ENCODE measurements at places on chromosomes 4 and X.

GRCh38 chr4:55757356-55757952, 62.1 kb upstream of the EXOC1L start:
- no peak for DNase-seq

DNA sequence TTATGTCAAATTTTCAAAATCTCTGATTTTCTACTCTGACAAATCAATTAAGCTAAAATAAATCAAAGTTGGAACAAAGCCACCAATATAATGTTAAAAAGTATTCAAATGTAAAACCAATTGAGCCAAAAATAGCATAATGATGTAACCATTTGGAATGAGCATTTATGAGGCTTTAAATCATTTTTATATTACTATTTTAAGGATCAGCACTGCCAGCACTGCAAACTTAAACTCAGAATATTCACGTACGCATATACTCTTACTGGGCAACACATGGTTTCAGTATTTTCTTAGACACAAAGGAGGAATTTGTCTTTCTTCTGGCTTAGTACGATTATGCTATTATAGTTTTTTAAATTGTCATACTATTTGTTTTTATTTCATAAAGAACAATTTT, 52.2 kb downstream of the AFAP1 start:
- no peak for DNase-seq

GRCh38 chr4:160414496-160414895, 1311.6 kb downstream of the RAPGEF2 start:
- DNase-seq: no peak

GRCh38 chr4:27288496-27288895, 427.9 kb downstream of the STIM2 start:
- no peak for DNase-seq

DNA sequence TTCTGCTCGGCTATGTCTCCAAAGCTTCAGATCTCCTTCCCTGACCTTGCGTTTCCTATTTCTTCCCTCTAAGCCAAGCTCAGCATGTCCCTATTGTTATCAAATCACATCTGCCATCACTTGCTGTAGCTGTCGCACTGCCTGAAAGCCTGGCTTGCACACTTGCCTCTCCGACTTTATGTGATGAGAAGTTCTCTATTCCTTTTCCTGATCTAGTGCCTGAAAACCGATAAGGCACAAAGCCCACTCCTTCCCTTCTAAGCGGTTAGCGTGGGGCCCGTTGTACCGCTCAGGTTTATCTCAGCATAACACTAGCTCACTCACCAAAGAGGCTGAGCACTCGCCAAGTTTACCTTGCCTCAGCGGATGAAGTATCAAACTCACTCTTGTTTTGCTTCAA, 816 bp downstream of the NMU start:
- DNase-seq: no peak

GRCh38 chrX:71128915-71129765, 10.7 kb downstream of the MED12 start:
- no peak for DNase-seq

DNA sequence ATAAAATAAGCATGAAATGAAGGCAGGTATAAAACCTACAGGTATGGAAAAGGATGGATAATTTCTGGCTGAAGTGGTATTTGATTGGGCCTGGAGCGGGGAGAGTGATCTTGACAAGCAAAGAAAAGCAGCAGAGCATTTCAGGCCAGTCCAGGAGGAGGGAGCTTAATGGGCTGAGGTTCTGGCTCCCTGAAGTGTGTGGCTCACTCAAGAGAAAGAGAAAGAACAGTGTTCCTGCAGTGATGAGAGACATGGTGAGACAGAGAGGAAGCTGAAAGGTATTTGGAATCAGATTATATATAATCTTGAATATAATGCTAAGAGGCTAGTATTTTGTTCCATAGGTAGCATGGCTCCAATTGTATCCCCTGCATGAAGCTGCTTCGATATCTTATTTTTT, 153.5 kb downstream of the MGST2 start:
- no peak for DNase-seq

DNA sequence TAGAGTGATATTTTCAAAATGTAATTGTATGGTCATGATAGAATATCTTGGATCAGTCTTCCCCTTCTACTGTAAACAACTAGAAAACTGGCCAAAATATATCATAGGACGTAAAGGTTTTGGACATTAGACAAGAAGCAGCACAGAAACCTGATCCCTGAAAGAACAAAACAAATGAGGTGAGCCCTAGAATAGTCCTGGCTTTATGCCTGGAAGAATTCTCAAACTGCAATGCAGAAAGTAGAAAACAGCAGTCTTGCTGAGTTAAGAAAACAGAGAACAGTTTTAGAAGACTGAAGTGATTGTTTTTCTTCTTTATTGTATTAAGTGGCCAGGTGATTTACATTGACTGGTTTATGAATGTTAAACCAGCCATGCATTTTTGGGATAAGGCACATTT, 19.5 kb downstream of the NSUN7 start:
- no peak for DNase-seq

DNA sequence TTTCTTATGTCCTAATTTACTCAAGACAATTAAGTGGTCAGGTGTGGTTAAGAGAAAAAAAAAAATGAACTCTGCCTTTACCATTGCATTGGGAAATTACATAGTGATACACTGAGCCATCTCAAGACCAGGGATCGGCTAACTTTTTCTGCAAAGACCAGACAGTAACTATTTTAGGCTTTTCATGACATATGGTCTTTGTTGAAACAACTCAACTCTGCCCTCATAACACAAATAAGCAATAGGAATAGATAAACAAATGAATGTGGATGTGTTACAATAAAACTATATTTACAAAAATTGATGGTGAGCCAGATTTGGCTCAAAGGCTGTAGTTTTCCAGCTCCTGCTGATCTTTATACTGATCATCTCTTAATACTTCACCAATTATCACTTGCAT, 632.6 kb upstream of the INTU start:
- DNase-seq: no peak

GRCh38 chr4:41579526-41579925, 41.6 kb downstream of the LIMCH1 start:
- DNase-seq: no peak

- no peak for DNase-seq
Observed at GRCh38 chrX:15576019-15576418, 24.7 kb downstream of the ACE2 start.

GRCh38 chr4:177455561-177455970, 13.3 kb upstream of the AGA start:
- no peak for DNase-seq

GRCh38 chr4:109134268-109134667, 168.2 kb downstream of the COL25A1 start:
- no peak for DNase-seq

DNA sequence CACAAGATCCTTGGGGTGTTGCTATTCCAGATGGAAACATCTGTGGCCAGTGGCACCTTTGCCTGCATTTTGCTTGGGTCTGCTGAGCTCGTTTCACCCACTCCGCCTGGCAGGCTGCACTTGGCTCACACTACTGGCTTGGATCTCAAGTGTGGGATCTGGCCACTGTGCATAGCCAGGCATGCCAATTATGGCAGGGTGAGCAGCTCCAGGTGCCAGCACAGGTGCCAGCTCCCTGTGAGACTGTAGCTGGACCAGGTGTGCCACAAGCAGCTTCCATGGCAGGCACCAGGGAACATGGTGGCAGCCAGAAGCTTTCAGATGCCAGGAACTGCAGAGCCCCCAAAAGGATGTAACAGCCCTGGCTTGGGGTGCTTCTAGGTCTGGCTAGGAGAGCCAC, 463.8 kb upstream of the PABPC4L start:
- DNase-seq: no peak

- no peak for DNase-seq
Observed at GRCh38 chrX:9947131-9947794, 19.9 kb upstream of the CLDN34 start.

DNA sequence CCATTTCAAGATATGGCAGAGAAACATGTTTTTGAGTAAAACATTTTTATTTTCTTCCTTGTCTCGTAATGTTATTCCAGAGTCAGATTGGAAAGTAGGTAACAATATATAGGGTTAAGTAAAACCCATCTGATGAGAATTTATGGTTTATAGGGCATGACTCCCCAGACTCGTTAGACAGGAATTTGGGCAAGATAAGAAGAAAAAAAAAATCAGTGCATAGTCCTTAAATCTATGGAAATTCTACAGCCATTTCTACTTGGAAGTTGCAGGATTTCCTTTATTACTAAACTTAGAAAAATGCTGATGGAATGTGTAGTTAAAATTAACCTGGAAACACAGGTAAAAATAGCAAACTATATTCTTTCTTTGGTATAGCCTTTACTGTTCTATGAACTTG, 366.1 kb upstream of the MAGEB16 start:
- no peak for DNase-seq

DNA sequence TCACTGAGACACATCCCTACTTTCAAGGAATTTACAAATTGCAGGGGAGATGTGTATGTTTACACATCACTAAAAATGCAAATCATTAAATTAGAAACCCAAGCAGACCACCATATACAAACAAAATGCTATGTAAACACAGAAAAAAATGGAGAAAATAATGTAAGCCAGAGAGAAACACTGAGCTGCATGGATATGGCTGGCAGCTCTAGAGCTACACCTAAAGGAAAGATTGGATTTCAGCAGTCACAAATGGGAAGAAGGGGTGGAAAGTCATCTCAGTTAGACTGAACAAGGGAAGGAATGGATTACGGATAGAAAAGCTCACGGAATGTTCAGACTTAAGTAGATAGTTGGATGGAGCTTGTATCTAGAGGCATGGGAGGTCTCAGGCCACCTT, 186.3 kb downstream of the MOSPD2 start:
- no peak for DNase-seq

GRCh38 chr4:125704726-125705125, 390.0 kb downstream of the FAT4 start:
- DNase-seq: no peak

DNA sequence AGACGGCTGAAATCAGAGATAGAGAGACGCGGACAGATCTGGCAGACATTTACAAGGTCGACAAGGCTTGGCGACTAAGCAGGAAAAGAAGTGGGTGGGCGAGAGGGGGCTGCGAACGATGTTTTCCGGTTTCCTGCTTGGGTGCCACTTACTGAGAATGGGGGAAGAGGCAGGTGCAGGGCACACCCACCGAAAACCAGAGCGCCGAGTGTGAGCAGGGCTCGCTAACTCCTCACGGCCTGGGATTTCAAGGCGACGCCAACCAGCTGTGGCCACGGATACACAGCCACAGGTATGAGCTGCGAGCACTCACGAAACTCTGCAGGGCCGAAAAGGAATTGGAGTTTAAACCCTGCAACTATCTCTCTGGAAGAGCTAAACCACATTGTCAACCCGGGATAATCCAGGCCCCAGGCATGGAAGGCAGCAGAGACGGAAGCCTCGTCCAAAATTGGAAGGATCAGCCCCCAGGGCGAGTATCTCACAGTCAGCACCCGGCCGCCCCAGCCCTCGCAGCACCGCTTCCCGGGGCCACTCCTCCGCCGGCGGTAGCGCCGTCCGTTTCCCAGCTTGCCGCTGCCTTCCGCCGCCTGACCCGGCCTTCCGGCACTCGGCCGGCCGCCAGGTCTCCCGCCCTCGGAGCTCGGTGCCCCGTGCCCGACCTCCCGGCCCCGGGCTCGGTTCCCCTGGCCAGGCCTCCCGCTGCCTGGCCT, 778 bp downstream of the CASP3 start:
- DNase-seq: no peak

DNA sequence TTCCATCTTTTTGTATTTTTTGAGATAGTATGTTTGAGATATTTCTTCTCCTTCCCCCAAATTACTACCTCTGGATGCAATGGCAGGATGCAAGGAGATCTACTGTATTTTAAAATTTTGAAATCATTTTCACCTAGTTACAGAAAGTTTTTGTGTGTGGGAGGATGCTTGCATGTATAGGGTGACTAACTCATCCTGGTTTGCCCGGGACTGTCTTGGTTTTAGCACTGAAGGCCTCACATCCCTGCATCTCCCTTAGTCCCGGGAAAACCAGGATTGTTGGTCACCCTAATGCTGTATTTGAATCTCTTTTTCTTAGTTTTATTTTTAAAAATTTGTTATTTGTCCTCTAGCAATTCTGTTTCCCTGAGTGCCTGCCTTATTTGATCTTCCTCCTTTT, 12.1 kb downstream of the SUPT20HL2 start:
- DNase-seq: no peak

DNA sequence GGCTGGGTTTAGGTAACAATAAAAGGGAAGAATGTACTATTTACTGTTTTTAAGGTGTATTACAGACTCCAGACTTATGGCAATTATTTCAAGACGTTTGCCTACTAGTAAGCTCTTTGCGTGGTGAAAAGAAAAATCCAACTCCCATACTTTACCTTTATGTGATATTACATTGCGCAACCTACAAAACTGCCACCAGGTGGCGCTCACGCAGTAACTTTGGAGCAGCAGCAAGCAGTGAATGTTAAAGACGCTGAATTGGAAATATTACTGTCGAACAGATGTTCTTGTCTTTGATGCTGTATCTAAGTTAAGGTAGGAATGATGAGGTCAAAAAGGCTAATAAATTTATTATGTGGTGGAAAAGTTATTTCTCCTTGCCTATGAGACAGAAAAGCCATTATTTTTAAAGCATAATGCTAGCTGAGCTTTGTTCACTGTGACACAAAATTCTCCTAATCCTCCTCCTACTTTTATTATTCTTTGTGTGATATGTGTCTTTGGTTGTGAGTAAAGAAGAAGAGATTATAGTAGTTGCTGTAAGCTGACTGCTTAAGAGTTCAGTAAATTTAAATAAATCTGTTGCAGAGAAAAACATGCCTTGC, 1099.8 kb upstream of the TENM3 start:
- DNase-seq: no peak

DNA sequence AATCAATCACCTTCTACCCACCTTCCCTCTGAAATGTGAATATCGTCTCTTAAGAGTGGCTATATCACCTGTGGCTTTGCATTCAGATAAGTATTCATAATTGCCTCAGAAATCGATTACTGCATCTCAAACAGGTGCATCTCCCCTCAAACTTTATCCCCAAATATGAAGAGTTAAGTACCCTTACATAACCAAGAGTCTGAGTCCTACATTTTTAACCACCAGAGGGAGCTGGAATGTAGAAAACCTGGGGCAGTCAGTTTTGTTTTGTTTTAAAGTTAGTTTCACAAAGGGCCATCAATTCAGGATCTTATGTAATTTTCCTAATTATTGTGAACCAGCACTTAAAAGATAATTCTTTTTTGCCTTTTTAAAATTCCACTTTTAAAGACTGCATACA, 5.7 kb downstream of the TCEANC start:
- no peak for DNase-seq

DNA sequence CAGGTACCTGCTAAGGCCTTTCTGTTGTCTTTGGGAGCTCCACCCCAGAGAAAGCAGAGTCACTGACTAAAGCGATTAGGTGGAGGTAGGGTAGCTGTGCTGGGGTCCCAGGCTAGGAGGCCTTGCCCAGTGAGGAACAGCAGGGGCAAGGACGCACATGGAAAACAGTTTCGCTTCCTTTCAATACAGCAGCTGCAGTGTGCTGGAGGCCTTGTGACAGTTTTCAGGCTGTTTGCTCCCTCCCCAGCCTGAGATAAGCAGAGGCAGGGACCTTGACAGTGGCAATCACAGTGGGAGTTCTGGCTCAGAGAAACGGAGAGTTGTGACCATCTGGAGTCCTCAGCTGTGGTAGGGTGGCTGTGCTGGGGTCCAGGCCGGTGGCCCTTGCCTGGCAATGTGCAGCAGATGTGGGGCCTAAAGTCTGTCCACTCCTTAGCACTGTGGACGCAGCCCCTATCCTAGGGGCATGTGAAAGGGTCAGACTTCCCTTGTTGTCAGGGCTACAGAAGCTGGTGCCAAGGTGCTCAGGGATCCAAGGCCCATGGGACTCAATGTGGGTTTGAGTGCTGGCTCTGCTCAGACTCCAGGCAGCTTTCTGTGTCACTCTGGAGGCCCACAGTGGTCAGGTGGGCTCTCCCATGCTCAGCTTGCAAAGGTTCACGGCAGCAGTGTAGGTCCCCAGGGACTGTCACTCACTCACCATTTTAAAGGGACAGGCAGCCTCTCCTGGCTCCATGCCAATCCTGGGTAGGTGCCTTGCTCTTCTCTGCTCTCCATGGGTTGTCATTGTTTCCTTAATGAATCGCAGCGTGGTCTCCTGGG, 534.9 kb upstream of the FMR1 start:
- DNase-seq: no peak
